ENCODE measurements at places on chromosomes 3 and 15.

DNA sequence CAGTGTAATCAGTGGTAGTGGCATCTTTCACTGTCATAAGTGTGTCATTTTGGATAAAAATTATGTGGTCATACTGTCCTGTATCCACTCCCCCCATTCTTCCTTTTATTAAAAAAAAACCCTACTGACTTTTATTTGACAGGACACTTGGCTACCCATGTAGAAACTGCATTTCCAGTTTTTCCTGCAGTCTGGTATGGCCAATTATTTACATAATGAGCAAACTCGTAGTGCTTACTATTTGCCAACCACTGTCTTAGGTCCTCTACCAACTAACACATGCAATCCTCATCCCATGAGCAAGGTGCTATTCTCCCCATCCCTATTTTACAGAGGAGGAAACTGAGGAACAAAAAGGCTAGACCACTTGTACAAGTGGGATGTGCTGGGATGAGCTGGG, 129.1 kb downstream of the MECOM start:
- no peak for DNase-seq

- no peak for DNase-seq
Measured at GRCh38 chr15:76177491-76178040, 117.8 kb downstream of the TMEM266 start.

GRCh38 chr3:42019953-42020260, 58.0 kb upstream of the ULK4 start:
- no peak for DNase-seq

GRCh38 chr3:188052169-188053035, 101.6 kb upstream of the LPP start:
- DNase-seq, result no peak

DNA sequence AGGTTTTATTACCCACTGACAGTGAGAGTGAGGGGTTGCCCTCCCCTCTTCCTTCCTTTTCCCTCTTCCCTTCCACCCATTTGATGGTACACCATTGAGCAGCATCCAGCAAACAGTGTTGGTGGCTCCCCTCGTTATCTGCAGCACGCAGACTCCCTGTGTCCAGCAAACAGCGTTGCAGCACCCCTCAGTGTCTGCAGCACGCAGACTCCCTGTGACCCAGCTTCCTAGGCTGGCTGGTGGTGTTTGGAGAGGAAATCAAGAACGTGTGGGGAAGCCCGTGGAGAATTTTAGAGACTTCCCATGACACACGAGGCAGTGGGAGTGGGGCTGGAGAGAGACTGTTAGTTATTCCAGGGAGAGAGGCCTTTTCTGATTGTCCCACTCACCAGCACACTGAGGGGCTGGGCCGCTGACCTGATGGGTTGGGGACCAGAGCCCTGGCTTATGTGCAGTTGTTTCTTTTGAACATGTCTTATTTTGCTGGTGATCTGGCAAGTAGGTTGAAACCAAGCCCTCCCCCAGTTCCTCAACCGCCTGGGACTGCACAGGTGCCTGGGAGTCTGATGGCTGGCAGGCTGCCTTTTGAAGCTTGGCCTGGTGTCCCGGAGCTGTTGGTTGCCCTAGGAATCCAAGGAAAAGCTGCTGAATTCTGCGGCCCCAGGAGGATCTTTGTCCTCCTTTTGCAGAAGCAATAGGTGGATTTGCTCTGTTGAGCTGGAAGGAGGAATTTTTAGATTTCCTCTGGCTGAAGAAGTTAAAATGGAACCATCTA, 19.0 kb downstream of the APBA2 start:
- no peak for DNase-seq

- no peak for DNase-seq
Measured at GRCh38 chr15:69133862-69134519, 26.4 kb upstream of the GLCE start.

Data from stimulated activated CD4-positive, alpha-beta T cell treated with anti-CD3 and anti-CD28 coated beads, Interleukin-4, amount 100 ng/mL, for 48 hours (primary cell).